ENCODE measurements at places on chromosomes 4 and X.

DNA sequence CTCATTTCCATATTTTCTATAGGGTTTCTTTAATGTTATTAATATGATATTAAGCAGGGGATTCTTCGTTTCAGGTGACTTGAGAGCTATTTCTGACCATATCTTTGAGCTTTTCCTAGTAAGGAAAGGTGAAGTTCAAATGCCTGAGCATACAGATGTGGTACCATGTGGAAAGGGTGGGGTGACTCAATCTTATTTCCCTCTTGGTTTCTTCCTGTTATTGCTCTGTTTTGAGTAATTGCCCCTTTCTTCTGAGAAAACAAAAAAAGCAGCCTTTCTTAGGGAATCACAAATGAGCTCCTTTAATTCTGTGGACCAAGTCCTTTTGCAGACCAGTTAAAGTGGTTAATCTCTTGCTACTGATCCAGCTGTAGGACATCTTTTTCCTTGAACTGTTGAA lies 41.0 kb upstream of the AGA start:
- no peaks in the 10 kb centered on the region for H3K27me3 ChIP-seq
- H3K36me3 ChIP-seq = no peaks in the 10 kb centered on the region
- no peak overlapping the region for H3K27ac ChIP-seq
- no peak for DNase-seq

DNA sequence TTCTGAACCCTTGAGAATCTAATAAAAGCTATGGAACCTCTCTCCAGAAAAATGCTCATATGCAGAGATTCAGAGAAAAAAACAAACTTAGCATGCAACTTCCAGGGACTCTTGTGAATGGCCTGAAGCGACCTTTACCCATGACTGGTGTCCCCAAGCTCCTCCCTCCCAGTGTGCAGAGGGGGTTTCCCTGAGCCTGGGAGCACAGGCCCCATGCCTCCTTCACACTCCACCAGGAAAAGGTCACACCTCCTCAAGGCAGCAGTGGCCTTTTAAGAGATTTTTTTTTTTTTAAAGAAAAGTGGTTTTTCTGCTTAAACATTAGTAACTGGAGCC lies 13.3 kb upstream of the UBA6 start:
- no peak overlapping the region for H3K4me3 ChIP-seq
- H3K36me3 ChIP-seq = peaks cover 18% of the 10 kb centered on the region
- H3K4me1 ChIP-seq = no peaks in the 10 kb centered on the region
- DNase-seq = no peak

DNA sequence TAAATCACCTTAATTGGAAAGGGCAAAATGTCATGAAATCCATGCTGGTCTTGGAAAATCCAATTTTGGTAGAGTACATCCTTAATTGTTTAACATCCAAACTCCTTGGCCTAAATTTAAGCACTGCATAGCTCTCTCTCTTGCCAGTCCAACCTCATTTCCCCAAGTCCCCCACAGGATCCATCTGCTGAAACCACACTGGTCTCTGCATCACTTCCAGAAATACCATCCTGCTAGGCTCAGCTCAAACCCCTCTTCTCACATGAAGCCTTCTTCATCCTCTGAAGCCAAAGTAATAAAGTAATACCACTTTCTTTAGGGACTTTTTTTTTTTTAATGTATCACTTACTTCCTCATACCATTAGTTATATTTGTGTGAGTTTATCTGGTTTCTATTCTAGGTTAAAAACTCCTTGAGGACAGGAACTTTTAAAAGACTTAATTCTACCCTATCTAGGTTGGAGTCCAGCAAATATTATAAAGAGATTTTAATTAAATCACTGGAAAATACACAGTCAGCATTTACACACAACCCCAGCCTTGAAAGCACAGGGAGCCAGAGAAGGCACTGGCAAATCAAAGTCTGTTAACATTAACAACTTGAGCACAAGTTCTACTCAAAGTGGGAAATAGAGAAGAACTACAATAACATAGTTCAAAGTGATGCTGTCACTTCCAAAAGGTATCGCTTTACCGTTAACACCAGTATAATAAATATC lies 16.7 kb upstream of the KLF3 start:
- no peak for DNase-seq
- H3K27ac ChIP-seq = no peak overlapping the region
- H3K27me3 ChIP-seq = no peaks in the 10 kb centered on the region

DNA sequence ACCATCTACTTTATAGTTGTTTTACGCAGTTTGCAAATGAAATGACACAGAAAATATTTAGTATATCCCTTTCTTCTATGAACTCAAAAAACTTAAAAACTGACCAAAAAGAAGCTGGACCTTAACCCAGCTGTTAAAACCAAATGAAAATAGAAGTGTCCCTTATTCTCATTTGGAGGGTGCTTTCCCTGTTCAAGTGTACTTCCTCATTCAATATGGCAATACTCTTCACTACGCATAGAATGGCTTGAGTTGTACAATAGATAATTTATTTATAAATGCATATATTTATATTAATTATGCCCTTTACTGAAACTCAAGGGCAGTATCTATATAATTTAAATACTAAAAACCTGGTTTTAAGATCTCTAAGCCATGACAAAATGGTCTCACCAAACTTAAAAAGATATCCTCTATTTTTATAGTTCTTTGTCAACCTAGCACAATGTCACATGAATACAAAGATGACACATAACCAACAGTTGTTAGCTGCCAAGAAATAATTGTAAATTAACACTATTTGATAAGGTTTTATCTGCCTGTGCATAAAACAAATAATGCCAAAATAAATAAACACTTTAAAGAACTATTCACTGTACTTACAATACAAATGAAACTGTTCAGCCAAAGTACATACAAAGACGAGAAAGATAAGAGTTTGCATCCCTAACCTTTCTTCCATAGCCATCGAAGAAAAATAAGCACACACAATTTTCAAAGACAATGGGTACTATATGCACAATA lies 25.2 kb downstream of the YTHDC1 start:
- no peaks in the 10 kb centered on the region for H3K4me1 ChIP-seq
- no peak overlapping the region for H3K27ac ChIP-seq
- DNase-seq = no peak
- no peak overlapping the region for H3K4me3 ChIP-seq
- no peaks in the 10 kb centered on the region for H3K27me3 ChIP-seq
- peaks cover 60% of the 10 kb centered on the region for H3K36me3 ChIP-seq

- no peaks in the 10 kb centered on the region for H3K36me3 ChIP-seq
- H3K4me3 ChIP-seq = no peak overlapping the region
- H3K27me3 ChIP-seq = no peaks in the 10 kb centered on the region
- H3K27ac ChIP-seq = no peak overlapping the region
- no peaks in the 10 kb centered on the region for H3K4me1 ChIP-seq
These were observed 14.4 kb upstream of the ATOH1 start for GRCh38 chr4:93814141-93814540.
